ENCODE measurements at places on chromosomes 3 and 15.

- DNase-seq = no peak
Measured at GRCh38 chr3:137694836-137695235, 69.3 kb upstream of the SOX14 start.

GRCh38 chr15:75076277-75076676 is 52.9 kb downstream of the PPCDC start:
- DNase-seq = no peak

GRCh38 chr15:29083858-29084257 is 185.8 kb downstream of the NSMCE3 start:
- no peak for DNase-seq

DNA sequence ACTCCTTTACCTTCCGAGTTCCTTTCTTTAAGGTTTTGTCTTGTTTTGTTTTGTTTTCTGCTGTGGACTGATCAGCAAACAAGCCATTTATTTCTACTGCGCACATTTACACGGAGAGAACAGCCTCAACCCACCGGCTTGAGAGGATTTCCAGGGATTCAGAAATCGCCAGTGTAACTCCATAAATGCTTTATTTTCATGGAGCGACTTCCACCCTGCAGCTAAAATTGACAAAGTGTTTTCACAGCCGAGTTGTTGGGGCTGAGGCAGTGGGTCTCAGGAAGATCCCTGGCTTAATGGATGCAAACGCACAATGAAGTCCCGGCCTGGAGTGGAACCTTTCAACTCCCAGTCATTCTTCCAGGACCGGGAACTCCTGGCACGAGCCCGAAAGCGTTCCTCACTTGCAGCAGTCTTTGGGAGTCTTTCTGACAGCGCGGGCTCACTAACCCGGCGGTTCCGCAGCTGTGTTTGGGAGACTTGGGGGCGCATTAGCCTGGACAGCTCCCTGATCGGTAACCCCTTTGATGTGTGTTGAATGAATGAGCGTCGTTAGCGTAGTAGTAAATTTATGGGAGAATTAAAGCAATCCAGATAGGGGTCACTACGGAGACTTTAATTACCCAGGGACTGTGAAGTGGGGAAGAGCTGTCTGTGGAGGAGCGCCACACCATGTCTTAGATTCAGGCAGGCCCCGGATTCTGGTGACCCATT is 785 bp upstream of the MYRIP start:
- no peak for DNase-seq

GRCh38 chr3:12706504-12707253 is 42.8 kb upstream of the RAF1 start:
- DNase-seq = peak; percentile 79

DNA sequence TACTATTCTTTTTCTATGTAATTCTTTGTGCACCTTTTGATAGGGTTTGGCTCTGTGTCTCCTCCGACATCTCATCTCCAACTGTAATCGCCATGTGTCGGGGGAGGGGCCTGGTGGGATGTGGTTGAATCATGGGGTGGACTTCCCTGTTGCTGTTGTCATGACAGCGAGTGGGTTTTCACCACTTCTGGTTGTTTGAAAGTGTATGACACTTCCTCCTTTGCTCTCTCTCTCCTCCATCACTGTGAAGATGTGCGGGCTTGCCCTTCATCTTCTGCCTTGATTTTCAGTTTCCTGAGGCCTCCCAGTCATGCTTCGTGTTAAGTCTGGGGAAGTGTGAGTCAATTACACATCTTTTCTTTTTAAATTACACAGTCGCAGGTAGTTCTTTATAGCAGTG is 225.8 kb upstream of the DPPA4 start:
- no peak for DNase-seq

- DNase-seq = no peak
Measured at GRCh38 chr3:182913889-182914288, 66.4 kb downstream of the DCUN1D1 start.

GRCh38 chr15:59394166-59394661 is 21.5 kb upstream of the MYO1E start:
- DNase-seq = no peak

DNA sequence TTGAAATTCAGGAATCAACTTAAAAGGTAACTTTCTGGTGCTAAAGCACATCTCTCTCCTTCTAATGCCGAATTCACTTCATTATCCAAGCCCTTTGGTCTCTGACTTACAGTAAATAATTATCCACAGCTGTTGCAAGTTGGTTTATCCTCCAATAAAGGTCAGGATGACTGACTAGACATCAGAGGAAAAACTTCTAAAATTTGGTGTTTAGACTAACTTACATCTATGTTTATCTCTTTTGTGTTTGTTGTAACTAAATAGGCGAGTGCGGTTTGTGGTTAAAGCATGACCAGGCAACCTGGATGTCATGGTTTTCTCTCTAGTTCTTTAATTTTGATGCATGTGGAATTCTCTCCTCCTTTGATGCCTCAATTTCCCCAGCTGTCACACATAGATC is 237.4 kb upstream of the LRTM1 start:
- no peak for DNase-seq

DNA sequence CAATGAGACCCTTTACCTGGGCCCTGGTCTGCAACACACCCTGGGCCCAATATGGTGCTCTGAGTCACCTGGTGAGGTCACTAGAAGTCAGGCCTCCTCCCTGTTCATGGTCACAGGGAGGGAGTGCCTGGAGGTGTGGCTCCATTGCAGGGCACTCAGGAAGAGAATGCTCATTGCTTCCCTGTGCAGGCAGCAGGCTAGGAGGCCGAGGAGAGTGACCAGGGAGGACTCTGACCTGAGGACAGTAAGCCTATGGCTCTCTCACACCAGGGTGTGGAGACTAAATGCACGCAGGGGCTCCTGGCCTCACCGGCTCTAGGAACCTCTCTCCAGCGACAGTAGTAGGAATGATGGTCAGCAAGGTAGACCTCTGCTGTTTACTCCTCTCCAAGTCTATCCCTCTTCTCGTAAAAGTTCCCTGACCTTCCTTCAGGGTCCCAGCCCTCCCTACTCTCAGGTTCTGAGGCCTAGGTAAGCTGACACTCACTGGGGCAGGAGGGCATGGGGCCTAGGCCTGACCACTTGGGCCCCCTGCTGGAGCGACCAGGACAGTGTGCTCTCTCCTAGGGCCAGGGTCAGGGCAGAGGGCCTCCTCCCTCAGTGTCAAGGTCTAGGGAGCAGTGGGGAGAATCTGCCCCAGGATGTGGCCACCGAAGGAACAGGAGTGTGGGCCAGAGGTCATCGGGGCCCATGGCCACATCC is 9.6 kb upstream of the SLCO2A1 start:
- DNase-seq = no peak

- DNase-seq = peak; percentile 15
Measured at GRCh38 chr3:101976473-101976872, 127.2 kb downstream of the NFKBIZ start.

DNA sequence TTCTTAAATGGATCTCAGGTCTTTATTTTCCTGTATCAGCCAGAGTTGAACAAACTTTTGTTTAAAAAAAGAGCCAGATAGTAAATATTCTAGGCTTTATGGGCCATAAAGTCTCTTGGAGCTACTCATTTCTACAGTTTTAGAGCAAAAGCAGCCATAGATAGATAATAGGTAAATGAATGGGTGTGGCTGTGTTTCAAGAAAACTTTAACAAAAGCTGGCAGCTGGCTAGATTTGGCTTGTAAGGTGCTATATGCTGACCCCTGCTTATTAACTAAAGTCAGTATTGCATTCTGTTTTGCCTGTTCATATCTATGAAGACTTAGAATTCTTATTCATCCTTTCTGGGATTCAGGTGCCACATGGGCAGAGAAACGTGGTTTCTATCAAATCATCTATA is 29.0 kb downstream of the MFN1 start:
- DNase-seq = no peak

GRCh38 chr3:138032567-138032966 is 22.6 kb downstream of the CLDN18 start:
- no peak for DNase-seq

- DNase-seq = no peak
Measured at GRCh38 chr3:171223396-171223795, 196.9 kb upstream of the SLC2A2 start.

DNA sequence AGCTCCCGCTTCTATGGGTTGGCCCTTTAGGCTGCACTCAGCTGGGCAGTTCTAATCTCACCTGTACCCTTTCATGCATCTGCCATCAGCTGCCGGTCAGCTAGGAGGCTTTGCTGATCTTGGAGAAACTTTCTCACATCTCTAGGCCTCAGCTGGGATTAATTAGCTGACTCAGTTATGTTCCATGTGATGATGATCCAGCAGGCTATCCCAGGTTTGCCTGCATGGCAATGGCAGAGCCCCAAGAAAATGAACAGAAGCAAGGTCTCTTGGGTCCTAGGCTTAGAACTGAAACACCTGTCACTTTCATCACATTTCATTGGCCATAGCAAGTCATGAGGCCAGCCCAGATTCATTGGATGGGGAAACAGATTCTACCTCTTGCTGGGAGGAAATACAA is 304.6 kb upstream of the TBC1D5 start:
- DNase-seq = peak; percentile 44

- DNase-seq = no peak
Measured at GRCh38 chr3:46947981-46948791, 28.4 kb downstream of the CCDC12 start.

- peak; percentile 67 for DNase-seq
Measured at GRCh38 chr3:66938338-66938963, 59.7 kb upstream of the KBTBD8 start.

DNA sequence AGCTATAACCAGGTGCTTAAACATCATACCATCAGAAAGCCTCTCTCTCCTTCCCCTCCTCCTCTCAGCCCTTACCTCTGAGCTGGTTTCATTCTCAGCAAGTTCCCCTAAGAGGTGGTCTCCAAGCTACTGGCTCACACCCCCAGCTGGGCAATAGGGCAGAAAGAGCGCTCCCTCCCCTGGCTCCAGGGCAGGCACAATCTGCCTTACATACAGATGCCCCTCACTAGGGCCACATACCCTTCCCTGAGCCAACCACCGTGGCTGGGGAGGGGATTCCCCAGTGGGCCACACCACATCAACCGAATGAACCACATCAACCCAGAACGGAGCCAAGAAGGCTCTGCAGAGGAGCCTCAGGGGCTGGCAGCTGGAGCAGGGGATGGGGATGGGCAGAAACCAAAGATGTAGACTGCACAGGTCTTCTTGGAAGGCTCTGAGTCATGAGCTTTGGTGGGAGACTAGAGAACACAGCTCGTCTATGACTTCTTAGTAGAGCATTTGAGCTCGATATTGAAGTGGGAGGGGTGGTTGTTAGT is 4.6 kb upstream of the FBLN2 start:
- peak; percentile 96 for DNase-seq
